BJ (cell line): ENCODE measurements at places on chromosomes 2 and 18.

DNA sequence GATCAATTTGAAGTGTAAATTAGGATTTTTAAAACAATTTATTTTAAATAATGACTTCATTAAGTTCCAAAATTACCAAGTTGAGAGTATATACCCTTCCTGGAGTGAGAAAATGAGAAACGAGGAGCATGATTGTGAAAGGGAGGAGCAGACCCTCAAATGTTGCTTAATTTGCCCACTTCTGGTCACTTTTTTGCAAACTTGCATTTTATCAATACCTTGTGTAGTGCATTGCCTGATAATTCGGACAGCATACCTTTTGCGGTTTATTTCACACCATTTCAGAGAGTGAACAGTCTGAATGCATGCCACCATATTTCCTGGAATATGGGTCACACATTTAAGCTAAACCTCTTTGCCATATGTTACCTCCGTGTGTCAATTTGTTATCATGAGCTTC is 669.7 kb downstream of the RNF144A start:
- no peak for DNase-seq

DNA sequence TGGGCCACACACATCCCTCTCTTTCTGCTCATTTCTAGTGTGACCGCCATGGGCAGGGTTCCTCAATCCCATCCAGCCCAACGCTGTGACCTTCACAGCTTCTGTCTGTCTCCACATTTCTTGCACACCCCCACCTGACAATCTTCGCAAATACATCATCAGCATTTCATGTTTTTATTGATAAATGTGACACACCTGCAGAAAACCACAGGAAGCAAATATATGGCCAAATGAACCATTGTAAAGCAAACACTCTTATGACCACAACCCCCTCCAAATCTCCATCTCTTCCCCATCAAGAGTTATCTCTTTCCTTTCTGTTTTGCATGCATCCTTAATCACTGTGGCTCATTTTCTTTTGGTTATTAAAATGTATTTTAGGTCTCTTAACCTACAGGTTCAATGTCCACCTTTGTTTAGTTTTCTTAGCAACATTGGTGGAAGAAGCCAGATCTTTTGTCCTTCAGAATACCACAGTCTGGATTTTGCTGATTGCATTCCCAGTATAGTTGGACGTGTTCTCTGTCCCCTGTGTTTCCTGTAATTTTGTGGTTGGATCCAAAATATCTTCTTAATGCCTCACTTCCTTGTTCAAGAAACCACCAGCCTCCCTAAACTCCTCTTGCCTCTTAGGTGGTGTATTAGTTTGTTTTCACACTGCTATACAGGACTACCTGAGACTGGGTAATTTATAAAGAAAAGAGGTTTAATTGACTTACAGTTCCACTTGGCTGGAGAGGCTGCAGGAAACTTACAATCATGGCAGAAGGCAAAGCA is 9.8 kb upstream of the NCK2 start:
- DNase-seq: peak; percentile 30

DNA sequence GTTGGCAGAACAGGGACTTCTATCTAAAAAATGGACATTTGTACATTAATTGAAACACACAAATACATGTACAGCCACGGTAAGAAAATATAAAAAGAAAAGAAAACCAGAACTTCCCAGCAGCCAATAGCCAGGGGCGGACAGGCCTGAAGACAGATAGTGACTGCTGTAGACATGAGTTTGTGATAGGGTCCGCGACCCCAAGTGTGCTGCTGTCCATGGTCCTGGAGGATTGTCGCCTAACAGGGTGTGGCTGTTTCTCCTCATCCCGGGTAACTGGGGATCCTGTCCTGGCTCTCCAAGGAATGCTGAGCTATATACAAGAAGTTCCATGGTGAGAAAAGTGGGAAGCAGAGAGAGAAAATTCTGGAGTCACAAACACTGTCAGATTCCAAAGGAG is 266.5 kb upstream of the SALL3 start:
- no peak for DNase-seq

DNA sequence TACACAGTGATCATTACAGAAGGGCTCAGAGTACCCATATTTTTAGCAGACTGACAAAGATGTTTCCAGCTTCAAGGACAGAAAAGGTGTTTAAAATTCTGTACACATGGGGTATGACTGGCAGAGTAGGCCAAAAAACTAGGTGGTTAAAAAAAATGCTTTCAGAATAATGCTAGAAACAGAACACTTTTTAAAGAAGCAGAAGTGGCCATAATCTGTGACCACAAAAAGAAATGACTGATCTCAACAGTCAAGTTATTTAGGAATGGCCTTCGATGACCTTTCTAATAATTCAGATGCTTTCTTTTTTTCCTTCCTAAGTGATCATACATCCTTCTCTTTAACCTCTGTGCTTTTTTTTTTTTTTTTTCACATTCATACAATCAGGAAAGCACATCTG is 4.1 kb upstream of the AQP4 start:
- no peak for DNase-seq

DNA sequence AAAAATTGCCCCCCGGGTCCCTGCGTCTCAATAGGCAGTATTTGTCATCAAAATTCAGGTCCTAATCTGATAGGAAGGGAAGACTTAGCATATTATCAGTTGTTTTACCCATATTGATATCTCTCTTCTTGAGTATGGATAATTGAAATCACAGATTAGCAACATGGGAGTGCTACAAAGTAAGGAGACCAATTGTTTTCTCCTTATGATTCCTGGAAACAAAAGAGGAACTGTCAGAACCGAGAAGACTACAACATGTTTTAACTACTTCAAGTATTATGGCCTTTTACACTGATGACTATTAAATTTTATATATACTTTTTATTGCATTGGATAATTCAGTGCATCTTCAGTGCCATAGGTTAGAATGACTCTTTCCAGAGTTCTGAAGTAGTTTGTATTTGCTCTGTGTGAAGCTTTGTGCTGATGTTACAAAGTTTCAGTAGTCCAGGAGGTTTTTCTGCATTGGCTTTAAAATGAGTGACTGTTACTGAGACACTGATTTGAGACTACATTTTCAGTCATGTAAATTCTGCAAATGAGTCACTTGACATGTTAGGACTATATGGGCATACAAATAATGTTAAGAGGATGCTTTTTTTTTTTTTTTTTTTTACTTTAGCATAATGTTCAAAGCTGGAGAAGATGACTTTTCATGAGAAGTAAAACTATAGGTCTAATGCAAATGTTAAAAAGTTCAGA is 19.7 kb upstream of the TLK1 start:
- no peak for DNase-seq
